Type B pancreatic cell (in vitro differentiated cells): ENCODE measurements at places on chromosomes 3 and 15.

GRCh38 chr3:13593615-13594014 is 44.7 kb downstream of the FBLN2 start:
- no peak for DNase-seq

- DNase-seq = no peak
These were observed 35.9 kb downstream of the MINAR1 start for GRCh38 chr15:79467865-79468586.

- no peak for DNase-seq
These were observed 60.7 kb downstream of the GSK3B start for GRCh38 chr3:120033596-120033995.

GRCh38 chr15:56019060-56019793 is 25.8 kb upstream of the NEDD4 start:
- no peak for DNase-seq

- no peak for DNase-seq
These were observed 88.8 kb downstream of the MEGF11 start for GRCh38 chr15:66164788-66165187.

DNA sequence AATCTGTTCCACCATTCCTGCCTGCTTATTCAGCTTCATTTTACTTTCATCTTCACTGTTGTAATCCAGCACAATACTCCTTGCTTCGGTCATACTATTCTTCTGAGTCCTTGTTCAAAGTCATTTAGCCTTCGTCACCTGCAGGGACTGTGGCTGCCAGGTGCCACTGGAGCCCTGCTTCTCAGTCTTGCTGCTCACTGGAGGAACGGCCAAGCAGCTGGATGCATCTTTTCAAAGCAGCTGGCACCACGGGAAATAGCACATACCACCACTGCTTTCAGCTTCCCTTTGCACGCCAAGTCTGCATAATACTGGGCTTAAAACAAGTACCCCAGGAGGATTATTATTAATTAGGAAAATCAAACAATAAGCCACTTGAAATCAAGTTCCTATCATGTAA is 287.6 kb downstream of the BCHE start:
- DNase-seq = no peak

GRCh38 chr3:124351430-124352148 is 359.7 kb upstream of the ROPN1 start:
- DNase-seq = no peak

GRCh38 chr3:69772152-69772867 is 33.0 kb downstream of the MITF start:
- DNase-seq = no peak

- DNase-seq = no peak
These were observed 299.6 kb upstream of the C2CD4B start for GRCh38 chr15:62464705-62465104.

DNA sequence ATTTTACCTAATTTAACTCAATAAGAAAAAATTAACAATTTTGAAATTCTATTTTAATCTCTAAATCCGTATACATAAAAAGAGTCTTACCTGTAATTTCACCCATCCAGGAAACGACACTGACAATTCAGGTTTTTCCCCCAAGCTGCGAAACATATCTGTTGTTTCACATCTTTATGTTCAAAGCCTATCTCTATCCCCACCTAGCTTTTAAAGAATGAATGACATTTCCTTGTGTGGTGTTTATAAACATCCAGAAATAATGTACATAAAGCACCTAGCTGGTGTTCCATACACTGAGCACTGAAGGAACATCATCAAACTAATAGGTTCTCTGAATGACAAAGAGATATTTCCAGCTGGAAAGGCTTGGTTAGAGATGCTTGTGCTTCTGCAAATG is 867.8 kb downstream of the SQOR start:
- no peak for DNase-seq

GRCh38 chr3:21989341-21990042 is 238.5 kb upstream of the ZNF385D start:
- no peak for DNase-seq

- DNase-seq = no peak
These were observed 31.4 kb downstream of the HRH1 start for GRCh38 chr3:11185564-11186317.

DNA sequence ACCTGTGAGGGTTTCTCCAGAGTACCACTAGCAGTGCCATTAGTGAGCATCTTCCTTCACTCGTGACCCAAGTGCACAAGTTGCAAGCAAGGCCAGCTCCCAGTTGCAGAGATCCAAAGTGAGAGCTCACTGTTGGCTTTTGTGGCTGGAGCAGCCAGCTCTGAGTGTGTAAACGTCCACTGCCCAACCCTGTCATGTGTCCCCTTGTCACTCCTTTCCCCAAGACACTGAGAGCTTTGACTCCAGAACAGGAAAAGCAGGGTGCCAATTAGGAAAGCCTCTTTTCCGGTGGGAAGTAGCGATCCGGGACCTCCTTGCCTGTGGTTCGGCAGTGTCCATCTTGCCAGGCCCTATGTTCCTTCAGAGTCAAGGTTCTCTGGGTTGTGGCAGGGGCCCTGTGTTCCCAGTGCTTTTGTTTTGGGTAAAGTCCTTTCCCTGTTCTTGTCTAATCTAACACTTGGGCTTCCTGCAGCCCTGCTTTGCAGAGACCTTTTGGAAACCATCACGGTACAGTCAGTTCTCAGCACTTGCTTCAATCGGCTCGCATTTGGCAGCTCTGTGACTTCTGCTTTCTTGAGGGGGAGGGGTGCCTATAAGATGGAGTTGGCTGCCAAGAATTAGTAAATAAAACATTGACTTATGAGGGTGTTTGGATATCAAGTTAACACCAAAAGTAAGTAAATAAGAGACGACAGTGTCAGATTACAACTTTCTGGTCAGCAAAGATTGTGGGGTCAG is 90.5 kb downstream of the DNASE1L3 start:
- no peak for DNase-seq

- DNase-seq = no peak
These were observed 11.6 kb downstream of the ARPP19 start for GRCh38 chr15:52557274-52557641.

DNA sequence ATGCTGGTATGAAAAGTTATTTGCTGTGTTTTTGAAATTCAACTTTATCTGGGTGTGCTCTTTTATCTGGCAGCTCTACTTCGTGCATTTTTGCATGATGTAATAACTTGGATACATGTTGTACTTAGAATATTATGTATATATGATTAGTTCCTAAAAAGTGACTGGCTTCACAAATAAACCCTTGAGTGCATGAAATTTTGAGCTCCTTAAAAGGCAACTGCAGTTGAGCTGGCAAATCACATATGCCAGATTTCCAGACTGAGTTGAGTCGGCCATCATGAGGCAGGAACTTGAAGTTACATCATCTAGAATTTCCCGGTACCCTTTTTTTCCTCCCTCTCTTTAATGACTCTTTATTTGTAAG is 162.5 kb downstream of the FNDC3B start:
- DNase-seq = no peak

DNA sequence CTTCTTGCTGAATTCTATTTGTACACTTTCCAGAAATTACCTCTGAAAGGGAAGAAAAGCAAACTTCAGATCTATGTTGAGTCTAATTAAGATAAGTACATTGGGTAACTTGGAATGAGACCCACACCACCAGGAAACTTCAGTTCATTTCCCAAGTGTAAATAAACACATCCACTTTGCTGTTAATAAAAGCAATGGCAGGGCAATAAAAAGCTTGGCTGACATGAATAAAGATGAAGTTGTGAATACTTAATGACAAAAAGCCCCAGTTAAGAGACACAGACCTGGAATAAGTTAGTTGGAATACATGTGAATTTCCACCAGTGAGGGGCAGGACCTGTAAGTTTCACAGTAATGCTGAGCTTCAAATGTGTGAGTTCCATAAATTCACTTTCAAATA is 83.3 kb downstream of the MEX3B start:
- no peak for DNase-seq

- no peak for DNase-seq
These were observed 1.5 kb downstream of the C2CD4A start for GRCh38 chr15:62068071-62068809.

DNA sequence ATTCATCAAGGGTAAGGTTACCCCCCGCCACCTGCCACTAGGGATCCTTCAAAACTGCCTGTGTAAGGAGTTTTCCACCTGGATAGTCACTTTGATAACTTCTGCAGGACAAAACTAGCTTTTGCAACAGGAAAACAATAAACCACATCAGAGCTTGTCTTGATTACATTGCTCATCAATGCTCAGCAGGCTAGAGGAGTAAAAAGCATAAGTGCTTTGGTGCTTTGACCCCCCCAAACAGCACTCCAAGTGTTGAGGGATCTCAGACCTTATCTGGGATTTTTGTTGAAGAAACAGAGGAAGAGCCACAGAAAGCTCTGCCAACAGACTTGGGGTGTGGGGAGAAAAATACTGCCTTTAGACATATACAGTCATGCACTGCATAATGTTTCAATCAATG is 10.8 kb upstream of the PHLDB2 start:
- DNase-seq = no peak

DNA sequence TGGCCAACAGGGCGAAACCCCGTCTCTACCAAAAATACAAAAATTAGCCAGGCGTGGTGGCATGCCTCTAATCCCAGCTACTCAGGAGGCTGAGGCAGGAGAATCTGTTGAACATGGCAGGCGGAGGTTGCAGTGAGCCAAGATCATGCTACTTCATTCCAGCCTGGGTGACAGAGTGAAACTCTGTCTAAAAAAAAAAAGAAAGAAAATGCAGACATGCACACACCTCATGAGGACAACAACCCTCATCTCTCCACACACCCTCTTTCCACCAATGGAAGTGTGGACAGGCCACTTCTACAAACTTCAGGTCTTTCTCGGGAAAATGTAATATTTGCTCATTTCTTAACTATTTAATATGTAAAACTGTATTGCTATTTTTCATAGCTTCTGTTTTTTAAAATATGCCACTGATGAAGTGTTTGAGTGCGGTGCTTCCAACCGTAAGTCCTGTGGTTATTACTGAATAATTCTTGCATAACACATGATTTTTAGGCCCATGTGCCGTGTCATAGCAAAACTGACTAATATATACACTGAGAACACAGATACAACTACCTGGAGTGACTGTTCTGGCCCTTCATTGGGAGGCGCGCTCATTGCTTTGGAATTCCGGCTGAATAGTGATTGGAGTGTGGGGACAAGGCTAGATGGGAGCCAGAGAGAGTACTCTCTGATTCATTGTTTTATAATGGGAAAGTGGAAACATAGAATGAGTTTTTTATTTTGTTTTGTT is 23.1 kb downstream of the LRRC31 start:
- no peak for DNase-seq

DNA sequence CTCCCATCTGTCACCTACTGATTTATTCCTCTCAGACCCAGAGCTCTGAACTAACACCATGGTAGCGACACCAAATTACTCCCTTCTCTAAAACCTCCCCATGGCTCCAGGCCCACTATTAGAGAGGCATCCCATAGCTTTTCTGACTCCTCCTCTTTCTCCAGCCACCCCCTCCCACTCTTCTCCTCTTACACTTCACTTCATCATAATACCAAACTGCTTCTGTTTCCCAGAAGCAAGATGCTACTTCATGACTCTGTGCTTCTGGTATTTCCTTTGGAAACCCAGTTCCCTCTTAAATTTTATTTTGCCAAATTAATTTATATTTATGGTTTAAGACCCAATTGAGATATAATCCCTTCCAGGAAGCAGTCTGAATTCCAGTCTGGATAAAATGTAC is 465.1 kb upstream of the PDZRN3 start:
- no peak for DNase-seq

DNA sequence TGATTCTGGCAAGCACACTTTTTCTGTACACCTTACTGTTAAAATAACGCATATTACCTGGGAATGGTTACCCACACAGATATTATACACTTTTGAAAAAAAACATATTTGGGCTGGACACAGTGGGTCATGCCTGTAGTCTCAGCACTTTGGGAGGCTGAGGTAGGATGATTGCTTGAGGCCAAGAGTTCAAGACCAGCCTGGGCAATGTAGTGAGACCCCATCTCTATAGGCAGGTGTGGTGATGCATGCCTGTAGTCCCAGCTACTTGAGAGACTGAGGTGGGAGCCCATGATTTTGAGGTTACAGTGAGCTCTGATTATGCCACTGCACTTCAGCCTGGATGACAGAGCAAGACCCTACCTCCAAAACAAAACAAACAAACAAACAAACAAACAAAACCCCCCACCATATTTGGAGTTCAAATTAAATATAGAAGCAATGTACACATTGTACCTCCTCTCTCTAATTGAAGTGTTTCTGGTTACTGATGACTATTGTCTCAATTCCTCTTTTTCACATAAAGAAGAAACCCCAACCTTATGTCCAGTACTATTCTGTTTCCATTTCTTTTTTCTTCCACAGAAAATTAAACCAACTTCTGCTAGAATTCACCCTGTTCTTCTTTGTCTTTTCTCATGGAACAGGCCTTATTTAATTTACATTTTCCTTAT is 152.6 kb upstream of the UMPS start:
- DNase-seq = no peak

DNA sequence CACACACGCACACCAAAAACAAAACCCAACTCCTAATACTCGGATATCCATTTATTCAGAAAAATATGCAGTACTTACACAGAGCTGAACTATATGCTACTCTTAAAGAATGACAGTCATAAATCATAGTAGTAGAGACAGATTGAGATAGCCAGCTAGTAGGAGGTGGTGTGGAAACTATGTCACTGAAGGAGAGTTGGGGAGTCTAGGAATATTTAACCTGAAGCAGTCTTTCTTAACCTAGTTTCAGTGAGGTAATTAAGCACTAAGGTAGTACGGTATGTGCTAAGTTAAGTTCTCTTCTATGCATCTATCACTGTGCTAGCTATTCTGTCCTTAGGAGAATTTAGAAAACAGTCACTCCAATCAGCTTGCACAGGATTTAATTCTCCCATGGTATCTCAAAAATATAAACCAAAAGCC is 54.2 kb downstream of the ANKRD28 start:
- DNase-seq = no peak

DNA sequence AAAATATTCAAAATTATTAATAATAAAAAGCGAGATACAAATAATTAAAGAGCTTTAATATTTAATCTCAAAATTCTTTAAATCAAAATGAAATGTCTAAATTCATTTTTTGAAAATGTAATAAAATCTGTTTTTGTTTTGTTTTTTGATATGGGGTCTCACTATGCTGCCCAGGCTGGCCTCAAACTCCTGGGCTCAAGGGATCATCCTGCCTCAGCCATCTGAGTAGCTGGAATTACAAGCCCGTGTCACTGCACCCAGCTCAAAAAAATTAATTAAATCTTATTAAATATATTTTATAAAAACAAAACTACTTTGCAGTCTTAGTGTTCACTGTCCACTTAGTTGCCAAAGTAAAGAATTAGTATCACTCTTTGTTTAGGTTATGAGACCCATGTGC is 38.4 kb downstream of the FAH start:
- DNase-seq = no peak

GRCh38 chr3:111690242-111690641 is 95.1 kb upstream of the ZBED2 start:
- no peak for DNase-seq

GRCh38 chr3:180789774-180790173 is 110.5 kb upstream of the CCDC39 start:
- no peak for DNase-seq

DNA sequence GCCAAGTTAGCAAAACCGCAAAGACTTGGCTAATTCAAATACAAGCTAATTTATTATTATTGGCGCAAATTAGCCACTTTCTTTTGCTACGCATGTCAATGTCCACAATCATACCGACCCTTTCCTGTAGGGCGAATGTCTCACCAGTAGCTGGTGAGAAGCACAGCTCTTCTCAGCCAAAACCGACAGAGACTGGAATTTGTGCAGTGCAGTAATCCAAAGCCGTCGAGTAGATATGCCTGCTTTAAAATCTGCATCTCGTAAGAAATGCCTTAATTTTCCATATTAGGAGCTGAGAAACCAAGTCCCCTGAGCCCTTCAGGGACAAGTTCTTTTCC is 614 bp upstream of the MINDY2 start:
- DNase-seq = no peak

GRCh38 chr15:27028858-27029477 is 58.0 kb downstream of the GABRG3 start:
- no peak for DNase-seq
